ENCODE measurements at places on chromosomes 4 and X.

GRCh38 chr4:89486042-89486441 lies 178.4 kb upstream of the GPRIN3 start:
- no peak for DNase-seq

DNA sequence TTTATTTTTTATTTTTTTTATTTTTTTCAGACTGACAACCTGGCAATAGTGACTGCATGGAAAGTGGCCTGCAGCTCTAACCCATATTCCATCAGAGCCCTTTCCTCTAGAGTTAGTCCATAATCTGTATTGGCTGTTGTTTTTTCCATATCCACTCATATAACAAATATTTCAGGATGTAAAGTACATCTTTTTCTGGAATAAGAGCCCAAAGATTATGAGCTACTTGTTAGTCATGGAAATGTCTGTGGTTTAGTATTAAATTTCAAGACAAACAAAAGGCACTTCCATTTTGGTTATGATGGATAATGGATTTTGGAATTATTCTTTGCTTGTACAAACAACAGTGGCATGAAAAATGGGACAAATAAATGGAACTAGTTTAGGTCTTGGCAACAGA lies 296.0 kb upstream of the HS3ST1 start:
- DNase-seq: no peak

- peak; percentile 72 for DNase-seq
These were observed at the start of gene FGFR3 for GRCh38 chr4:1792832-1793495. Gene FGFR3, plus strand, starts transcription at chr4:1793293. Its CDS starts 642 bp downstream, at chr4:1793935.

DNA sequence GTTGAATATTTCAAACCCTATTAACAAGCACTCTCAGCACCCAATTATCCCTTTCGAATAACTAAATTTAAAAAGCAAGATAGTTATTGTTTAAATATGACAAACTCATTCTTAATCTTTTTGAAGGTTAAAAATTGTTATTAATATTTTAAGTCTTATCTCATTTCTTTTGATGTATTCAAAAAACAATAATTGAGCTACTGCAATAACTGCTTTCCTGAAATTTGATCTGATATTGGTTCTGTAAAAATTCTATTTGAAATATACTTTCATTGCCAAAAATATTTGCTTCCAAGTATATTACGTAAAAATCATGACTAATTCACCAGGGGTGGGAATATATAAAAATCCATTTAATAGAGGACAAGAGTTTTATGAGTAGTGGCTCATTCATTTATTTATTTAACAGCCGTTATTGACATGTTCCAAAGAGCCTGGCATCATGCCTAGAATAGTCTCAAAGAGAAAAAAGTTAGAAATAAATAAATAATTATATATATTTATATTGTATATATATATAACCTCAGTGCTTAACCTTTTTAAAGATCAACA lies 34.4 kb downstream of the GLRA3 start:
- DNase-seq: no peak

GRCh38 chr4:159278399-159278798 lies 175.5 kb downstream of the RAPGEF2 start:
- DNase-seq: no peak

DNA sequence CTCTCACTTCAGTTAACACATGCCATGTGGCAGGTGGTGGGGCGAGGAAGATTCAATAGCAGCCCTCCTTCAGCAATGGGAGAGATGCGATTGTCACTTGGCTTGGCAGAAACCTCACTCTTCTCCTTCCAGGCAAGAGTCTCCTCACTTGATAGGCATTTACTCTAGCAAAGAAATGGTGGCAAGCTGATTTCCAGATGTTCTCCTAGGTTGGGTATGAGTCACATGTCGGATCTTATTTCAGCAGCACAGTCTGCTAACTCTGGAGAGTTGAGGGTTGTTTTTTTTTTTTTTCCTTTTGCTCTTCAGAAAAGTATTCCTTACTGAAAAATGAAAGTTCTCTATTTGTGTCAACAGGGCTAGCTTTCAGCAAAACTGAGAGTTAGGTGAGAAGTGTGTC lies 119.5 kb upstream of the CHRDL1 start:
- DNase-seq: no peak

- DNase-seq: no peak
These were observed 114.1 kb downstream of the GLUD2 start for GRCh38 chrX:121161501-121161933.

DNA sequence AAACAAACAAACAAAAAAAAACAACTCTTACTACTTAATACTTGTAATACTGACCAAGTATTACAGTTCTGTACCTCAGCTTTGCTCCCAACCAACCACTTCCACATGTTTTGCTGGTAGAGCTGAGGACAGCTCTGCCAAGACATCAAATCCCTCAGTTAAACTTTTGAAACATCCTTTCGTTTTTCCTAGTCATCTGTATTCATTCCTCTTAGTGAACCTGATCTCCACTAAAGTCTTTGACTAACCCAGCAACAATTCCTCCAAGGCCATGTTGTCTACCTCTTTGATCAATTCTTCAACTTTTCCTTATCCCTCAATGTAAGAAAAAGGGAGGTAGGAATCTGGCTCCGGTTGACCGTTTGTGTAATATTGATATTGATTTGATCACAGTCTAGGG lies 247.5 kb downstream of the ARHGAP24 start:
- DNase-seq: no peak

- DNase-seq: no peak
These were observed 903.7 kb upstream of the ADGRL3 start for GRCh38 chr4:60296386-60296785.

- DNase-seq: no peak
These were observed 28.6 kb upstream of the CYP2U1 start for GRCh38 chr4:107902715-107903114.

DNA sequence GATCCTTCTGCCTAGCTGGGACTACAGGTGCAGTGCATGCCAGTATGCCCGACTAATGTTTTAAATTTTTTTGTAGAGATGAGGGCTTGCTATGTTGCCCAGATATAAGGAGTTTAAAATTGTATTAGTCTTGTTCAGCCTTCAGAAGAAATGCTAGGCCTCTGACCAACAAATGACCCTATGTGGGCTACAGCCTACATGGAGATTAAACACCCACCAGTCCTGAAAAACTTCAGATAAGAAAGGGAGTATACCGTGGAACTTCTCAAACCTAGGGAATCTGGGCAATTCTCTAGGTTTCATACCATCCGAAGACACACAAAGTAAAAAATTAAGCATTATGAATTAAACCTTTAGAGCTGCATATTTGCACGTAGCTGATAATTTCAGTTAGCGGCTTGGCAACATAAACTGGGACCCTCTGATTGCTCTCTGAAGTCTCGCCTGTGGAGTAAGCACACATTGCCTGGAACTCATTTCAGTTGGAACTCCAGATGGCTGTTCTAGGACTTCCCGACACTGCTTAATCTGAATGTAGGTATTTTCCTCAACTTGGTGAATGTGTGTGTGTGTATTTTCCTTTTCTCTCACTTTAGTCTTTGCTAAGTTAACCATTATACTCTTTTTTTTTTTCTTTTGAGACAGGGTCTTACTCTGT lies 33.0 kb downstream of the MOB1B start:
- DNase-seq: no peak

- DNase-seq: no peak
These were observed 159.4 kb upstream of the AR start for GRCh38 chrX:67384403-67384802.

- no peak for DNase-seq
These were observed 66.3 kb downstream of the GAB1 start for GRCh38 chr4:143402776-143403552.

DNA sequence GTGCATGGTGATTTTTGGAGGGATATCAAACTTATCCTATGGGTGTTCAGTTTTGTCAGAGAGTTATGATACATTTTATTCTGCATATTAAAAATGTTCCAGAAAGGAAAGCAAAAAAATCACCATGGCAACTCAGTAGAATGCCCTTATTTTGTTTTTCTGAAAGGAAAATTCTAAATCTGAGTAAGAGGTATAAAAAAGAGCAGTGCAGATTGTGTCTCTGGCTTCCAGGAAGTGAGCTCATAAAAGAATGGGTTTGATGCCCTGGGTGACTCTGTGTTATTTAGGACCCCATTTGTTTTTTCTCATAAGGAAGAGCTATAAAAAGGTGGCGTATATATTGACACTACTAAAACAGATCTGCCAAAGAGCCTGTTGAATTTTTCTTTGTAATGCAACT lies 128.8 kb downstream of the UCHL1 start:
- no peak for DNase-seq

GRCh38 chr4:168353746-168354145 lies 35.2 kb upstream of the DDX60 start:
- DNase-seq: no peak

DNA sequence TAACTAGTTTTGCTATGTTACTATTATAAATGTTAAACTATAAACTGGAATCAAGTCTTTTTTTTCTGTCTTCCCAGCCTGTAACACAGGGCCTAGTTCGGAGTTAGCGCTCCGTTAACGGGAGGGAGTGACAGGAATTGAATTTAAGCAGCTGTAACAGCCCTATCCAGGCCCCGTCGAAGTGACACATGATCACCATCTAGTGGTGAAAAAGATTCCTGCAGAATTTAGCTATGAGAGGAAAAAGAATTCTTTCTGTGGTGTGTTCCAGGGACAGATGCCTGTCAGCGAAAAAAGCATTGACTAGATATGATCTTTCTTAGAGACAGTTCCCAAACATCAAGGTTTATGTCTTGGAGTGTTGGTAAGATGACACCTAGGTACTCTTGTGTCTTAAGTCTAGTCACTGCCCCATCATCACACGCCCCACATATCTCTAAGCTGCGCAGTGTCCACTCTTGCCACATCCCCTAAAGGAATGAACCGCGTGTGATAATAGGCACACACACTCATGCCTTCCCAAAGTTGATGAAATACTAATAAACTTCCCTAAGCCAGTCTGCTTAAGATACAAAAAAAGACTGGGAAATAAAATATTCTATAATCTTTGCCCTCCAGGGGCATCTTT lies 2.1 kb downstream of the GAB3 start:
- peak; percentile 19 for DNase-seq
